MV-4-11 (cell line): ENCODE measurements at places on chromosomes 13 and 19.
A peak's percentile ranks its signal among the peaks of the same experiment; 100 is the strongest.

- DNase-seq = no peak
Observed at GRCh38 chr19:31286491-31286890, 62.7 kb downstream of the TSHZ3 start.

DNA sequence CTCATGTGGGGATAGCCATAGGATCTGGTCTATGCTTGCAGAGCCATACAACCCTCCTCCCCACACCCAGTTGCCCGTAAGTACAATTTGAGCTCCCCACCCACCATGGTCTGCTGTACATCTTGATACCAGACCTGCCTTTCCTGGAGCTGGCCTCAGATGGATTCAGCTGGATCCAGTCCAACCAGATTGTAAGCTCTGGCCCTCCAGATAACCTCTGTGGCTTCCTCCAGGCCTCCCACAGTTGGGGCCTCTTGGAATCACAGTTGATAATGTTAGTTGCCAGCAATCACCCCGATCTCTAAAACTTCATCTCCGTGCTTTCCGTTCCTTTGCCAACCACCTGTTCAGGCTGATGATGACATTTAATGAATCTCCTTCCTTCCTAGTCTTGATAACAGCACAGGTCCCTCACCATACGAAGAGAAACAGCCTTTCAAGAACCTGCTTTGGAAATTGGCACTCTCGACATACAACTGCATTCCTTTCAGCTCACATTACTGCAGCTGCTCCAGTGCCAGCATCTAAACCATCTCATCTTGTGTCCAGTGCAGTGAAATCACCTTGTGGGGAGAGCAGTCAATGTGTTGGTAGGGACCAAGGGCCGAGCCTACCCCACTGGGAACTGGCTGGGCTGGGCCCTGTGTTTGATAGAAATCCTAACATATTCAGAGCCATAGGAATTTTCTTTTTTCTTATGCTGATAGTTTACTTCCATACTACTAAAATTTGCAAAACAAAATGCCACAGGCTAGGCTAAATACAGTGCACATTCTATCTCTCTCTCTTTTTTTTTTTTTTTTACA is 15.1 kb upstream of the FOXO1 start:
- DNase-seq = no peak

DNA sequence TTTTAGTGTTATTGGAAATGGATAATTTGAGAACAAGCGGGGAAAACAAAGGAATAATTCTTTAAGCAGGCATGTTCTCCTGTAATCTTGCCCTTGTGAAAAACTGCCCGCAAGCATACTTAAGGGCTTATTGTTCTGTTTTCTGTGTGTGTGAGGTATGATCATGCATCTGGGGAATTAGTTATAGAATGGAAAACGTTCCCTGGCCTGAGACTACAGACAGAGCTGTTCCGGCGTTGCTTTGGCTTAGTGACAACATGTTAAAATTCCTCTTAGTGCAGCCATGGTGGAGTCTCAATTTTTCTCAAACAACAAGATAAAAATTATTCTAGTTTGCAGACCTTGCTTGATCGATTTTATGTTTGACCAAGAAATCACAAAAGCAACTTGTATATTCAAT is 560.2 kb upstream of the SPRY2 start:
- no peak for DNase-seq

DNA sequence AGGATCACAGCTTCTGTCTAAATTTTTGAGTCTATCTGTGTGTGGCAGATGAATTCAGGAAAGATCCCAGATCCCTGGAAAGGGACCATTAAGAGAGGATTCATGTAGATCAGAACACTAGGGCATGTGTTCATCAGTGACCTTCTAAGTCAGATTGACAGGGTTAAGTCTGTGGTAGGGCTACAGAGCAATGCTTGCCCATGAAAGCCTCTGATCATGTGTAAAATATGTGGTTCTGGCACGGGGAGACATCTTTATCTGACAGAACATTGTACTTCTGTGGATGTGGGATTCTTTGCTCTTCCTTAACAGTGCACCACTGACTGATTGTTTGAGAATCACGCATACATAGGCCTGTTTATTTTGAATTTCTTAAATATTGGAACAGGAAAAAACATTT is 42.9 kb downstream of the ZNF506 start:
- DNase-seq = no peak

GRCh38 chr19:45591004-45591637 is 6.5 kb upstream of the OPA3 start:
- DNase-seq = no peak

- no peak for DNase-seq
Observed at GRCh38 chr13:24654741-24655140, 25.5 kb upstream of the ATP12A start.

- DNase-seq = no peak
Observed at GRCh38 chr19:40743926-40744325, 6.4 kb downstream of the ACTMAP start.

GRCh38 chr19:32313569-32314265 is 31.7 kb upstream of the ZNF507 start:
- DNase-seq = no peak

- no peak for DNase-seq
Observed at GRCh38 chr13:109985871-109986450, 199.6 kb upstream of the IRS2 start.

- DNase-seq = peak; percentile 84
Observed at GRCh38 chr19:1251330-1252220, 3.2 kb downstream of the MIDN start.

- no peak for DNase-seq
Observed at GRCh38 chr19:41709951-41710645, 1.7 kb downstream of the CEACAM5 start.

DNA sequence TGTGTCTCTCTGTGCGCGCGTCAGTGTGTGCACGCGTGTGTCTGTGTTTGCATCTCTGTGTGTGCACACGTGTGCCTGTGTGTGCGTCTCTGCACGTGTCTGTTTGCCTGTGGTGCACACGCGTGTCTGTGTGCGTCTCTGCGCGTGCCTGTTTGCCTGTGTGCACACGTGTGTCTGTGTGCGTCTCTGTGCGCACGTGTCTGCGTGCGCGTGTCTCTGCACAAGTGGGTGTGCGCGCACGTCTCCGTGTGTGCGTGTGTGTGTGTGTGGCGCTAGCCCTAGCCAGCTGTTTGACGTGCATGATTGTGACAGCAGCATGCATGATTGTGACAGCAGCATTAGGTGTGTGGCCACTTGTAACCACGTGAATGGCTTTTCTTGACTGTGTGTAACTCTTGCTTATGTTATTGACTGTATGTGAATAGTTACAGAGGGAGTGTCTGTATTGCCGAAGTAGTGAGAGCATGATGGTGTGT is 31.1 kb downstream of the ZNF146 start:
- peak; percentile 27 for DNase-seq

DNA sequence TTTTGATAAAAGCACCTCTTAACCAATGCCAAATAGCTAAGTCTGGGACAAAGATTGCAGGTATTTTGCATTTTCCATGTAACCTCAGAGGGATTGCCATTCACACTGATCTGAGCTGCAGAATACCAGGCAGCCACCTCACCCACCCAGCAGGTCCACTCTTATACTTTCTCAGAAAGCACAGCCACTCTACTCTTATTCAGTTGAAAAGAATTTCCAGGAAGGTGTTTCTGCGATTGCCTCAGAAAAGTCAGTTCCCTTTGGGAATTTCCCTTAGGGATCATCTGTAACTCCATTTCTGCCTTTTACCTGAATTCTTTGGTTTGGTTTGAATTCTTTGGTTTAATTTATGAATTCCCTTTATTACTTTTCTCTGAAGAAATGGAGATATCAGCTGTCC is 904 bp upstream of the ALOX5AP start:
- DNase-seq = no peak

DNA sequence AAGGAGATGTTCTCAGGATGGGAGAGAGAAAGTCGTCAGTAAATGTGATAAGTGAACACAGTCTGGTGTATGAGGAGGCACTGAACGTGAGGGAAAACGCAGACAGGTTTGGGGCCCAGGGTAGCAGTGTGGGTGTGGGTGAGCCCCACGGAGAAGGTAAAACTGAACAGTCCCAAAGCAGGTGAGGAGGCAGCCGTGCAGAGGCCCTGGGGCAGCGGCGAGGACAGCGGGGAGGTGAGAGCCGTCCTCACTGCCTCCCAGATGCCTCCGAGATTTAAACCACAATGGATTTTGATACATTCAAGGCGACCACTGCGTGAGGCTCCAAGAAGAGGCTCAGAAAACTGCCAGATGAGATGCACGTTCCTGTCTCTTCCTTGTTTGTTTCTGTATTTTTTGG is 14.5 kb upstream of the SHC2 start:
- no peak for DNase-seq

DNA sequence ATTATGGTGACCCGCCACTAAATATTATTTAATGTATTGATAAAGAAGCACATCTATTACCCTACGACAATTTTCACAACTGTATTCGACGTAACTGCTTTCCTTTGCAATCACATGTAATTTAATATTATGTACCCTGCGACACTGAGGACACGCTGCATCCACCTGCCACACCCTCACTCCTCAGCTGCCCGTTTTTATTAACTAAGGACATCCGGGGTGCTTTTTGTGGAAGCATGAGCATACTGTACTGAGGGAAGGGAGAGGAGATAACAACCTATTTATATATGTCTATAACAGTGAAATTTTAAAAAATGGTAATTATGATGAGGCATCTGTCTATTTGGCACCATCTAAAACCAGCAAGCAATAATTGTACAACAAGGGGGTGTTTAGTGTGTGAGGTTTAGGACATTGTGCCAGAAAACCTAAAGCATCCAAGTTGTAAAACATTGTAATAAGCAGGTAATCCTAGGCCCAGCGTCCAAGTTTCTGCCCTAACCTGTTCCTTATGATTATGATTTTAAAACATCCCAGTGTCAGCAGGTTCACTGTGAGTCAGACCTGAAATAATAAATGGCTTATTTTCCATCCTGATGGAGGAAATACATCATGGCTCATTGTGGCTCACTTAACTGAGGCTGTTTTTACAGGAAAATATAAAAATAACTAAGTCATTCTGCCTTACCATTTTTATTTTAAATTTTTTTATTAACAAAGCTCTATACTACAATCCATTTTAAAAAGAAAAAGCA is 56.3 kb downstream of the FOXO1 start:
- no peak for DNase-seq

GRCh38 chr13:33677215-33677614 is 140.7 kb upstream of the RFC3 start:
- DNase-seq = no peak

- DNase-seq = no peak
Observed at GRCh38 chr13:42049454-42049813, 986 bp downstream of the DGKH start.

DNA sequence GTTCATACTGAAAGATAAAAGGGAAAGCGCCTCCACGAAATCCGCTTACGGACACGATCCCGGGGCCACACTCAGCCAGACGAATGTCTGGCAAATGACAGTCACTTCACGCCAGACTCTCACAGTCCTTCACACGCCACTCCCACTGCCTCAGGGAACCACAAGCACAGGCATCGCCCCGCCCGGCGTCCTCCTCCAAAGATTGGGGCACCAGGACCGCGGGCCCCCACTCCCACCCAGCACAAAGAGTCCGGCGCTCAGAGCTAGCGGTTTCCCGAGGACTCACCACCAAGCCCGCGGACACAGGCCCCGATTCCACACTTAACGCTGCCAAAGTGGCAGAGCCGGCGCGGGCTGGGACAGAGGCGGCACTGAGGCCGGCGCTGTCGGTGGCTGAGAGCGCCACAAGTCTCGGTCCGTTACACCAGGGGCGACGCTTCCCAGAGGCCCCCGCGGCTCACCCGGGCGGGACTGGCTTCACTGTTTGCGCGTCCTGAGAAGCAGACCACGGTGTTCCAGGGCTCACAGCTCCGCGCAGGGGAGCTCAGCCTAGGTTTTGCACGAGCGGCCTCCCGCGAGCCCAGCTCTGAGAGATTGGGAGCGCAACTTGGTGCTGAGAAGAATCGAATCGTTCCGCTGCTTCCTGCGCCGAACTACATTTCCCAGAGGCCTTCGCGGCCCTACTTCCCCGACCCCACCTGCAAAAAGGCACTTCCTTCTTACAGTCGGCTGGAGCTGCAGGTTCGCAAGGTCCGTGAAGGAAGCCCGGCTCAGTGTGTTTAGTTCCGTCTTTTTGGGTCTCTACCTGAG is at the start of gene ZNF569:
Gene ZNF569 (minus strand): TSS at position 647 of the 810 bp plus-strand sequence. CDS start 22,523 bp downstream, outside the sequence.
- DNase-seq = peak; percentile 96

DNA sequence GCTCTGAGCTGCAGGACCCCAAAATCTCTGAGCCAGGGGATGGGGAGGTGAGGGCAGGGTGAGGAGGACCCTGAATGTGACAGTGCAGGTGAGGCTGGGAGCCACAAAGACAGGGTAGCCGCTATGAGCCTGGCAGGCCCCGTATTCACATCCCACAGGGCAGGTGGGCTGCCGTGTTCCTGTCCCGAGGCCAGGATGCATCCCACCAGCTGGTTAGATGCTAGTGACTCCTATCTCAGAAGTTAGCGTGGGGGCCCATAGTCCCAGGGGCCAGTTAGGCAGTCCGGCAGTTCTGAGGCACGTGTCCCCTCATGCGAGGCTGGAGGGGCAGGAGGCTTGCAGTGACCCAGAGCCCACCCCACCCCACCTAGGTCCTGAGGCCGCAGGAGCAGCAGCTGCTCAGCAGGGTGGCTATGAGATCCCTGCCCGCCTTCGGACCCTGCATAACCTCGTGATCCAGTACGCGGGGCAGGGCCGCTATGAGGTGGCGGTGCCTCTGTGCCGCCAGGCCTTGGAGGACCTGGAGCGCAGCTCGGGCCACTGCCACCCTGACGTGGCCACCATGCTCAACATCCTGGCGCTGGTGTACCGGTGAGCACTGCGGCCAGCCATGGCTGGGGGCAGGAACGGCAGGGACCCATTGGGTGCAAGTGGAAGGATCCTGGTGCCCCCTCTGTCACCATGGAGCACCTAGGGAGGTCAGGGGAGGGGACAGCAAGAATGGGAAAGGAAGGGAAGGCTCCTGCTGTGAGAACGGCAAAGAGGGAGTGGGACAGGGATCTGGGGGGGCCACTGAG is 7.2 kb downstream of the KLC3 start:
- DNase-seq = no peak

- DNase-seq = no peak
Observed at GRCh38 chr19:16609511-16610200, 18.3 kb downstream of the MED26 start.

GRCh38 chr19:41599175-41599966 is 23.4 kb downstream of the CEACAM21 start:
- DNase-seq = no peak

DNA sequence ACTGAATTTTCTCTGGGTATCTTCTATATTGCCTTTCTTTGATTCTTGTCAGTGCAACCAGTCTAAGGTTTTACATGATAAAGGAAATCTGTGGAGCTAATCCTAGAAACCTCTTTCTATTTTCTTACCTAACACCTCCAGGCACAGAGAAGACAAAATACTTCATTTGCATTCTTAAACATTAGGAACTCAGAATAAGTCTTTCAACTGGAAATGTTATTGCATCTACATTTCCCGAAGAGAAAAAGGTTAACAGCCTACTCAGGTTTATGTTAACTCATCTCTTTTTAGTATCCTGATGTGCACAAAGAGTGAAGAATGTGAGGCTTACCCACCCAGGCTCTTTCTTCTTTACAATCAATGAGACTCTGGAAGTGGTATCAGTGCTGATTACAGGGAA is 106.7 kb downstream of the PCCA start:
- no peak for DNase-seq

- DNase-seq = no peak
Observed at GRCh38 chr19:38512277-38512676, 78.8 kb downstream of the RYR1 start.
